ENCODE measurements at places on chromosomes 11 and 22.

DNA sequence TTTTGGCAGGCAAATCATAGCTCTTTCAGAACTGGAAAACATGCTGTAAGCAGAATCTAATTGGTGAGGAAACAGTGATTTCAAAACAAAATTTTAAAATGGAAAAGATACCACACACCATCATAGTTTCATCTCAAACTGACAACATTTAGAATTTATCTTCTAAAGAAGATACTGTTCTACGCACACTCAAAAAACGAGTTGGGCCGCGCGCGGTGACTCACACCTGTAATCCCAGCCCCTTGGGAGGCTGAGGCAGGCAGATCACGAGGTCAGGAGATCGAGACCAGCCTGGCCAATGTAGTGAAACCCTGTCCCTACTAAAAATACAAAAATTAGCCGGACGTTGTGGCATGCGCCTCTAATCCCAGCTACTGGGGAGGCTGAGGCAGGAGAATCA, 44.2 kb upstream of the ADSL start:
- no peak for DNase-seq

GRCh38 chr11:103949781-103950180, 86.7 kb upstream of the DDI1 start:
- DNase-seq = no peak

DNA sequence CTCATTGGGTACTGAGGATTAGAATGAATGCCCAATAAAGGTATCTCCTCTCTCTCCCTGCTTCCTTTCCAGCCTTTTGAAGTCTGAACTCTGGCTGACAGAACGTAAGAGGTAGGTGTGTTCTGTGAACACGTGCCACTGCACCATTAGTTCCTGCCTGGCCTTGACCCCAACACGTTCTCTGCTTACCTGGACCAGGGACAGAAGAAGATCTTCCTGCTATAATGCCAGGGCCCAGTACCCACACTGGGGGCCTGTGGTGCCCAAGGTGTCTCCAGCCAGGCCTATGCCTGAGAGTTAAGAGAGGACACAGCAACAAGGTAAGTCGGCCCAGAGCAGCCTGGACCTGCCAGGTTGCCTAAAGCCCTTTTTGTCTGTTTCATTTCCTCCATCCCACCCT, 147.7 kb upstream of the TIMP3 start:
- DNase-seq = no peak

- DNase-seq = no peak
These were observed 15.6 kb downstream of the SREBF2 start for GRCh38 chr22:41848468-41848867.

Measured in cardiac muscle cell (in vitro differentiated cells and primary cell).